Left lung (tissue), 14 donors: ENCODE measurements at places on chromosomes 3 and 15. TPM values are rescaled to one million over a fixed set of nuclear protein-coding genes. Genes with fewer than 3 reads are reported as not detected.

Gene PPP2R3A
- 8.1 TPM for total RNA-seq

Gene GAP43
- not detected for total RNA-seq

Gene DAZL
- not detected for total RNA-seq

GRCh38 chr3:106820726-106821362 is 556.4 kb upstream of the CCDC54 start:
- no peak for DNase-seq

DNA sequence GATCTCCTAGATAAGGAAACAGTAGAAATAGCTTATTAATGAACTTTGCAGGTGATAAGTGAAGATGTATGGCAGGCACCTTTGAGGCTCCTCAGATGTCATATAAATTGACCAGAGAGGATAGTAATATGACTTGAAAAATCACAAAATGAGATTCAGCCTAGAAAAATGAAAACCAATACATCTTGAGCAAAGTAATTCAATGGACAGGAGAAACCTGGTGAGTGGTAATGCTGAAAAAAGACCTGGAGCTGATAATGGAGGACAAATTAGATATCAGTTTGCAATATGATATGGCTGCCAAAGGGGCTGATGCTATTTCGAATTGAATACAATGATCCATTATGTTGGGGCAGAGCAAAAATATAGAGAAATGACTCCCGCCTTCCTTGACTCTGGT is 103.9 kb downstream of the LSAMP start:
- DNase-seq, result no peak

GRCh38 chr3:48851407-48851806 is 3.7 kb upstream of the PRKAR2A start:
- peak; percentile 35 for DNase-seq

DNA sequence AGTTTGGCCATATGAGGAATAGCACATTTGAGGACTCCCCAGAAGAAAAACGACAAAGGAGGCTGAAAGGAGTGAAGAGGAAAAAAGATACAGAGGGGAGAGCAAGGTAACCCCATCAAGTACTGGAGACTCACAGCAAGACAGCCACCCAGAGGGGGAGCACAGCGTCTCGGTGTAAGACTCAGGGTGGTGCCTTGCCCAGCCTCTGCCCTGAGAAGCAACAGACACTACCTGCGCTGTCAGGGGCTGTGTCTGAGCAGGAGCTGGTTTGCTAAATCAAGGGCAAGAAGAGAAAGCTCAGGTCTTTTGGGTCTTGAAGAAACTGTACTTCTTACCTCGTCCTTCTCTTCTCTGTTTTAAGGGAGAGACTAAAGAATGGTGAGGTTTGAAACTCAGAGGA is 27.9 kb downstream of the FBXO45 start:
- DNase-seq, result no peak

- DNase-seq, result no peak
Measured at GRCh38 chr3:128334766-128335165, 131.9 kb downstream of the DNAJB8 start.

DNA sequence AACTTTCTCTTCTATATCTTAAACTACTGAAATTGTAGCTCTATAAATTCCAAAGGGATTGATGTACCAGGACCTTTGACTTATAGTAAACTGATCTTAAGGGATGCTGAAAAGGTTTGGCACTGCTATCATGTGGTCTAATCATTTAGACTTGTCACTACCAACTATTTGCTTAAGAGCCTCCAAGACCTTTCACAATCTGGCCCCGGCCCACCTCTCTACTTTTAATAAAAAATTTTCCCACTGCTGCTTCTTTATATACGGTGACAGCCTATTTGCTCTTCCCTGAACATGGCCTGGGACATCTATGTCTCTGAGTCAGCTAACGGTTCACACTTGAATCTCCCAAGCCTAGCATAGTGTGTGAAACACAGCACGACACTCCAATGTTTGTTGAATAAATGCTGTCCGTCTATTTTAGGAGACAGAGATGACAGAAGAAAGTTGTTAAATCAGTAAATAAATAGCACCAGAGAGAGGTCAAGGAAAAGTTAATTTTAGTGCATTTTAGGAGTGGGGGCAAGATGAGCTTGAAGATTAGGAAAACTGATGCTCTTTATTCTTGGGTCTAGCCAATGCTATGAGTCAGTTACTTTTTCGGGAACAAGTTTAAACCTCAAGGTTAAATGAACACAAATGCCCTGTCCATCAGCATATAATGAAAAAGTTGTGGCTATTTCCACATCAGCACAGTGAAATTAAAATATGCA is 212.9 kb downstream of the TIGIT start:
- DNase-seq, result no peak

GRCh38 chr3:52144034-52144795 is 10.0 kb downstream of the POC1A start:
- peak; percentile 82 for DNase-seq

- no peak for DNase-seq
Measured at GRCh38 chr15:91863621-91864255, 10.2 kb downstream of the SLCO3A1 start.

GRCh38 chr3:16056217-16056616 is 118.3 kb upstream of the GALNT15 start:
- no peak for DNase-seq
